ENCODE measurements at places on chromosomes 12 and 14.
A peak's percentile ranks its signal among the peaks of the same experiment; 100 is the strongest.

- DNase-seq = no peak
These were observed 21.5 kb downstream of the SCARB1 start for GRCh38 chr12:124842073-124842749.

GRCh38 chr14:24883576-24883975 is 166.4 kb downstream of the STXBP6 start:
- DNase-seq = no peak

DNA sequence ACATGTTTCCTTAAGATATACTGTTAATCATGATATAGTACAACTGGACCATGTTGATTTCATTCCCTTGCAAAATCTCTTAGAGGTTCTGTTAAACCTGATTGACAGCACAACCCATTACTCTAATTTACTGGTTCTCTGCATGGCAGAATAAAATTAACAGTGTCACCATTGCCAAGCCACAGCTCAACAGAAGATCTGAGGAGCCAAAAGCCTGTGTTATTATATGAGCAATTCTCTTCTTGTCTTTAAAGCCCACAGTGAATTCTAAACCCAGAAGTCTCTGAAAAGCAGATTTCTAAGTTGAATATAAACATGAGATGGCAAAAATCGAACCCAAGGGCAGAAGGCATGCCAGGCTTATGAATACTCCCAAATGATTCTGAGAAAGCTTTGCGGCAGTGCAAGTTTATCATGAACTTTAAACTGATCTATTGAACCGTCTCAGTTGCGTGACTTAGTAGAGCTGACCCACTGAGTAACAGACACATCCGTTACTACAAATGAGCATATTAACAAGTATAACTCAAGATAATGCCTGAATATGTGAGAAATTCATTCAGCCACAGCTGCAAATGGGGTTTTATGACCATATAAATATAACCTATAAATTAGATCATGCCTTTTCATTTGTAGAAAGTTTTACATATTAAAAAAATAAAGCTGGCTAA is 78.2 kb downstream of the IPO8 start:
- DNase-seq = no peak

DNA sequence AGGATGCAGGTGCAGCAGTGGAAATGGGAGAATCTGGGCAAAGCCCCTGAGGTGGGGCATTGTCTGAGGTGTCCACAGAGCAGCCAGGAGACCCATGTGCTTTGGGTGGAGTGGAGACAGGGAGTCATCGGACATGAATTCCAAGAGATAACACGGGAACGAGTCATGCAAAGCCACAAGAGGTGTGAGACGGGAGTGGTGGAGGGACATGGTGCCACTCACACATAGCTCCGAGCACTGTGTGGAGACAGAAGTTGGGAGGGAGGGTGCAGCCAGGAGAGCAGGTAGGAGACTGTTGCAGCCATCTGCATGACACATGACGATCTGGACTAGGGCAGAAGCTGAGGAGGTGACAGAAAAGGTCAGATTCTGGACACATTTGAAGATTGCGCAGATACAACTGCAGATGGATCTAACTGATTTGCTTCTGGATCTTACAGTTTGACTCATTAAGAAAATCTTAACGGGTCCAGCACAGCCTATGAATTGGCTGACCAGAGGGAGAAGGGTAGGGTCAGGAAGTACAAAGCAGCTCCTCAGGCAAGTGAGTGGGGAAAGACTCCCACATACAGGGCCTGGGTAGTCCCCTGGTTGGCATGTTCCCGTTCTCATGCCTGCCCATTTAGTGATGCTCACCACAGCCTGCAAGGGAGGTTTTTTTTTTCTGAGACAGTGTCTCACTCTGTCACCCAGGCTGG is 379.8 kb downstream of the FUT8 start:
- DNase-seq = no peak

- DNase-seq = no peak
These were observed 108.2 kb upstream of the ATF7IP start for GRCh38 chr12:14257303-14257733.

DNA sequence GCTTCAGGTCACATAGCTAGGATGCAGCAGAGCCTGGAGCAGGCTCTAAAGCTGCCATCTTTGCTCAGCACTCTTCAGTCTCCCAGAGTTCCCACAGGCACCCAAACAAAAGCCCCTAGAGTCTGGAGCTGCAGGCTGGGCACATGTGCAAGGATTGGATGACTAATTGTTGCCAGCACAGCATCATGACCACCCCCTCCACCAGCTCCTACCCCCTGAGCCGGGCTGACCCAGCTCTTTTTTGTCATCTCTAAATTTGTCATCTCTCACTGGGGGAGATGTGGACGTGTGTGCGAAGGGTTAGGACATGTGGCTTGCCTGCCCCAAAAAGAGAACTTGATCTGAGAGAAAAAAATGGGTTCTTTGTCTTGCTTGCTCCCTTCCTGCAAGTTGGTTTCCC is 4.3 kb upstream of the MMP19 start:
- peak; percentile 59 for DNase-seq

DNA sequence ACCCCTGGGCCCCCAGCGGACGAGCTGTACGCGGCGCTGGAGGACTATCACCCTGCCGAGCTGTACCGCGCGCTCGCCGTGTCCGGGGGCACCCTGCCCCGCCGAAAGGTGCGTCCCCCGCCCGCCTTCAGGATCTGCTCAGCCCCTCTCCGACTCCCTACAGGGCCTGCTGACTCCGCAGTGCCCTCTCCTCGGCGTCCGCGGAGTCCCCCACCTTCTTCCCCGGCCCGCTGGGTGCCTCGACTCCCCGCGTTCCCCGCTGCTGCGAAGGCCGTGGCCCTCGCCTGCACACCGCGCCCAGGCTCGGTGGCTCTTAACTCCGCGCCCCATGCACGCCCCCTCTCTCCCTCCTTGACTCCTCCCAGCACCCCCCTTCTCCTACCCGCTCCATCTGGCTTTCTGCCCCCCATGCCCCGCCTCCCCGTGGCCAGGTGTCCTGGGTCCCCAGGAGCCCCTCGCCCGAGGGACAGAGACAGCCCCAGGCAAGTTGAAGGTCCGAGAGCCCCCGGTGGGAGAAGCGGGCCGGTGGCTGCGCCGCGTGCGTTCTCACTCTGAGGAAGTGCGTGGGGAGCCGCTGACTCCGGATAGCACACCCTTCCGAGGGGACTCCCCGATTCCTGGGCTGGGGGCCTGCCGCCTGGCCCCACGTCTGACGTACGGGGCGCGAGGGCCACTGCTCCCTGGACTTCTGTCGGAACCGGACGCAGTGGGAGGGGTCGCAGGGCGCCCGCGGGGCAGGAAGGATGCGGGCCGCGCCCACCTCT is 594 bp downstream of the TAMALIN start:
- DNase-seq = peak; percentile 70

DNA sequence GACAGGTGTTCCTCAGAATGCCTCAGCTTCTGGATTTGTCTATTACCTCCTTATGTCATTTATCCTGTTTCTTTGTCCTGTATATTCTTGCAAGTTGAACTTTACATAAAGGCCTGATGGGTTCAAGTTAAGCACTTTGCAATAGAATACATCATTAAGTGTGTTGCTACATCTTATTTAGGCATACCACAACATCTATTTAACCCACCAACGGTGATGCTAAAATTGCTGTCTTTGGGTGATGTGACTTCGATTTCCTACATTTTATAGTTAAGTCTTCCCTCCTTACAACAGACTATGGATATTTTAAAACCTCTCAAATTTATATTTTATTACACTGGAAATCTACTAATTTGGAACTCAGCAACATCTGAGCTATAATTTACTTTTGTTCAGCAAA is 171.0 kb downstream of the KICS2 start:
- DNase-seq = no peak

DNA sequence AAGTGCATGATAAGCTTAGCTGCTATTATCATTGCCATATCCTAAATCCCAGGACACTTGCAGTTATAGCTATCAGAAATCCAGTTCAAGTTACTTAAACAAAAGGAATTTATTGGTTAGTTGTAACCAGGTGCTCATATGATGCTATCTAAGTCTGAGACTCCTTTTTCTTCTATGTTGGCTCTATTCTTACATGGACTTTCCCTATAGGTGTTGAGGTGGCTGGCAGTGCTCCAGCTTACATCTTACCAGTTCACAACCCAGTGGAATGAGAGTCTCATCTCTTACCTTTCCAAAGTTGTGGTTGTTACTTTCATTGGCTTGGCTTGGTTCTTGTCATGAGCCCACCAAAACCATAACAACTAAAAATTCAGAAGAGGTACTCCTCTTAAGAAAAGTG is 94.6 kb downstream of the DACT1 start:
- DNase-seq = no peak

GRCh38 chr12:128387811-128388422 is 120.9 kb downstream of the TMEM132C start:
- peak; percentile 57 for DNase-seq

DNA sequence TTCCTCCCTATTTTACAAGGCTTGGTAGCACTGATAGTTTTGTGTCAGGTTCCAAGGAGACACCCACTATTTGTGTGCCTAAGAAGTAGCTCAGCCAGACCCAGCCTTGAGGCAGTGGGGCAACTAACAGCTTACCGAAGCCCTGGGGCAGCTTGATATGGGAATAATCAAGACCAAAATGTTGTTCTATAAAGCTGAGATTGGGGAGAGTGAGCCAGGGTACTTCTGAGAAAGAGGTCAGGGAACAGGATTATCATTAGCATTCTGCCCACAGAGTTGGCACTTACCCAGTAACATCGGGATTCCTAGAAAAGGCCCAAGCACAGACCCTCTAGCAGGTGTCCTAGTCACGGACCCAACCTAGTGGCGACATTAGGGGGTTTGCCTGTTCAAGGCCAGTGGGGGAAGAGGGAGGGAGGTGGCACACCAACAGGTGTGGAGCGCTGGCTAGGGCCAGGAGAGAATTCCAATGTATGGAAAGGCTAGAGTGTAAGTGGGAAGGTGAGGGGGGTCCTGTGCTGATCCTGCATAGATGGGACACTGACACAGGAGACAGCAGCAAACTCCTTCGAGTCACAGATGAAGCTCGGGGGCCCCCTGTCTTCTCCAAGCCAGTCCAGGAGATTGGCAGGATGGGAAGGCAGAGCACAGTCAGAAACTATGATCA is 4.9 kb downstream of the PPP1R3E start:
- no peak for DNase-seq

- DNase-seq = no peak
These were observed 282.2 kb downstream of the RPL10L start for GRCh38 chr14:46369391-46369790.

- DNase-seq = no peak
These were observed 83.3 kb downstream of the KITLG start for GRCh38 chr12:88496891-88497371.

DNA sequence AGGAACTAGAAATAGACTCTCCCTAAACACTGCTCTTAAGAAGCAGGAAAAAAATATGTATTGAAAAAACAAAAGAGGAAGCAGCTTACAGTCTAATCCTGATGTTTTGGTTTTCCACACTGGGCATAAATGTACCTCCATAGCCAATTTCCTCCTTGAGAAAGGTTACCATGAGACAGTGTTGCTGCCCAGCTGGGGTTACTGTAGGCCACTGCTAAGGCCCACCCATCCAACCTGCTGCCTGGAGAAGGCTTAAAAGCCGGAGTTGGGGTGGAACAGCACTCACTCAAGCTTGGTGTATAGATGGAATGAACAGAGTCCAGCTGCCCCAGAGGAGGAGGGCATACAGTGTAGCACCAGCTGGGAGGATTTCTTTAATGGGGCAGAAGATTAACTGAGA is 41.1 kb downstream of the ERG28 start:
- DNase-seq = no peak

GRCh38 chr12:83801972-83802371 is 1110.6 kb downstream of the SLC6A15 start:
- no peak for DNase-seq

- DNase-seq = no peak
These were observed 14.3 kb downstream of the EXOC3L4 start for GRCh38 chr14:103108749-103109207.

DNA sequence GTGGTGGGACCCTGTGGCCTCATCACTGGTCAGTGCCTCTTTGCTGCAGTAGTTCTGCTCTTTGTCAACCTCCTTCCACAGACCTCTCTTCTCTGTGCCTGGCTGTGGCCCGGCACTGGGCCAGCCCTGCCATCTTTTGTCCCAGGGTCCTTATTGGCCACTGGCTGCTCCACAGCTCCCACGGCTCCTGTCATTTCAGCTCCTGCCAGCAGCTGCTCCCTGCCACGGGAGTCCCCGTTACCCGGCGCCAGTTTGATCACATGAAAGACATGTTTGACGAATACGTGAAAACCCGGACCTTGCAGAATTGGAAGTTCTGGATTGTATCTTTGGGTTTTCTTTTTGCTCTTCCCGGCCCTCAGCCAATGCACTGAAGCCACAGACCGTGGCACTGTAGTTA is 35.4 kb downstream of the IL31 start:
- DNase-seq = no peak

- no peak for DNase-seq
These were observed 6.6 kb upstream of the AAAS start for GRCh38 chr12:53328043-53328435.

GRCh38 chr14:75979648-75980565 is 1.9 kb downstream of the TGFB3 start:
- no peak for DNase-seq

GRCh38 chr14:38108681-38109080 is 99.0 kb upstream of the SSTR1 start:
- DNase-seq = no peak

- DNase-seq = peak; percentile 67
These were observed 262.7 kb upstream of the ALG10B start for GRCh38 chr12:38053655-38054464.

GRCh38 chr14:64550621-64551333 is 1.0 kb downstream of the PPP1R36 start:
- no peak for DNase-seq

All from lower lobe of right lung (tissue), 2 donors.